Cerebellum (tissue), 4 donors: ENCODE measurements at places on chromosomes 1 and 21. TPM values are rescaled to one million over a fixed set of nuclear protein-coding genes. Genes with fewer than 3 reads are reported as not detected.

GRCh38 chr1:201275253-201275666 is 8.0 kb upstream of the PKP1 start:
- peak; percentile 52 for DNase-seq

GRCh38 chr1:147723691-147724323 is 36.6 kb downstream of the GJA5 start:
- no peak for DNase-seq

UBL4B gene
- total RNA-seq, result not detected

OR2T8 gene
- 0.73 TPM for total RNA-seq
